ENCODE measurements at places on chromosomes 13 and 19.
A peak's percentile ranks its signal among the peaks of the same experiment; 100 is the strongest.

- DNase-seq = no peak
These were observed 939.0 kb upstream of the SLITRK1 start for GRCh38 chr13:84821261-84821660.

DNA sequence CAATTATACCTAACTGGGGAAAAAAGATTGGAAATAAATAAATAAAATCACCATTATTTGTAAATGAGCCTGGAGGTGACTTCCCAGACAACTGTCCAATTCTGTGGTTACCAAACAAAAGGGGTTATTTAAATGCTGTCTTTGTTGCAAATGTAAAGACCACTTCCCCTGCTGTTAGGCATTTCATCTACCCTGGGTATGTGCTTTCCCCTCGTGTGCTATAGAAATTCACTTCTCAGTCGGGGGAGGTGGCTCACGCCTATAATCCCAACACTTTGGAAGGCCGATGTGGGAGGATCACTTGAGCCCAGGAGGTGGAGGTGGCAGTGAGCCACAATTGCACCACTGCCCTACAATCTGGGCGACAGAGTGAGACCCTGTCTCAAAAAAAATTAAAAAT, 101.9 kb upstream of the AKAP11 start:
- DNase-seq = no peak

DNA sequence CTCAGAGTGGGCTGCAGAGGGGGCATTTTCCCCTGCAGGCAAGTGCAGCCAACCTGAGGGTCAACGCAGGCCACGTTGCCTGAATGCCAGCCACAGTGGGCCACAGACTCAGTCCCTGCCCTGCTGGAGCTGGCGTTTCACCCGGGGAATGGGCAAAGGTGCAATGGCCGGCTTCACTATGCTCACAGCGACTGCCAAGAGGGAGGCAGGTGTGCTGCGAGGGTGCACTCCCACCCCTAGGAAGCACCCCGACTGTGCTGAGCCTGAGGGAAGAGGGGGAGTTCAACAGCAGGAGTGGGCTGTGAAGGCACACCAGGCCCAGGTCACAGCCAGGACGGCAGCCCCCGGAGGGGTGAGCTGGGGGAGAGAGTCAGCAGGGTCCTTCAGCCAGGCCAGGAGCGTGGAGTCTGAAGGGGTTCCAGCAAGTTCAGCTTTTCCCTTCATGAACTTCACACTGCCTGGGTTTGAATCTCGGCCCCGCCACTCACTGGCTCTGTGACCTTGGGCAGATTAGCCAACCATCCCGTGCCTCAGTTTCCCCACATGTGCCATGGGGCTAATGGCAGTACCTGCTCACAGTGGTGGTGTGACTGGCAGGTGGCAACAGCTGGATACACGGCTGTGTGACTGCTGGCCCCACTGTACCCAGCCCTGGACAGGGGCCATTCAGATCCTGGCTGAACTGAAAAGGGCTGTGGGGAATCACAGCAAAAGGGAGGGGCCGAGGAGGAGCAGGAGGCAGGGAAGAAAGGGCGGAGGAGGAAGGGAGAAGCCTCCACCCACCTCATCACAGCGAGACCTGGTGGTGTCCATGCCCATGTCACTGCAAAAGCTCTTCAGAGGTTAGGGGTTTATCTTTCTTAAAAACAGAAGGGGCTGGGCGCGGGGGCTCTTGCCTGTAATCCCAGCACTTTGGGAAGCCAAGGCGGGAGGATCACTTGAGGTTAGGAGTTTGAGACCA, 7.6 kb downstream of the TRAPPC6A start:
- no peak for DNase-seq

DNA sequence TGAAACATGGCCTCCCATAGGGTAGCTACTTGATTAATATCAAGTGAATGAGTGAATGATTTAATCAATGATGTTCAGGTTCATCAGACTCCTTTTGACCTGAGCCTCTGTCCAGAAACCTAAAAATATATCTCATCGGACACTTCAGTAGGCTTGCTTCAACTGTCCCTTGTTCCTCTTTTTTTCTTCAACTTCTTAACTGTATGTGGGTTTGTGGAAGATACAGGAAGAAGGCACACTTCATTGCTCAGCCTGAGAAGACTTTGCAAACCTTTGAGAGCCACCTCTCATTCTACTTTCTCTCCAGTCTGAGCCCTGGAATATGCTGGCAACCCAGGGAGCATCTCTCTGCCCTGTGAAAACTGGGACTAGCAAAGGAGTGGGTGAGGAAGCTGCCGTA, 557.0 kb downstream of the FGF9 start:
- no peak for DNase-seq

GRCh38 chr19:18910801-18911436, 8.3 kb downstream of the COPE start:
- no peak for DNase-seq

DNA sequence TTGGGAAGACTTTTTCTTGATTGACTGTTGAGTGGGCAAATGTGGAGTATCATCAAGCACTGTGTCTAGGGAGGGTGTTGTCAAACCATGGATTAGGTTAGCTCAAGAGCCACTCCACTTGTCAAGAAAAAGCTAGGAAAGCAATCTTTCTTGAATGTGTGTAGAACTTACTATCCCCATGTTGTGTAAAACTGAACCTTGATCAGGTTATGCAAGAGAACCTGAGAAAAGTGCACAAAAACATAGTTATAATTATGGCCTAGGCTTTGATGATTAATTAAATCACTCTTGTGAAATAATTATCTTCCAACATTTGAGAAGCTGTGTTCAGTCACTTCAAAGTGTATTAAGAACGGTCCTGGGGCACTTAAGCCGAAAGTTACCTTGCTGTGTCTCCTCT, 238.2 kb upstream of the OBI1 start:
- DNase-seq = no peak

- DNase-seq = no peak
These were observed 142.2 kb downstream of the MZT1 start for GRCh38 chr13:72585254-72585653.

GRCh38 chr13:110070511-110071120, 236.3 kb downstream of the COL4A1 start:
- DNase-seq = no peak

DNA sequence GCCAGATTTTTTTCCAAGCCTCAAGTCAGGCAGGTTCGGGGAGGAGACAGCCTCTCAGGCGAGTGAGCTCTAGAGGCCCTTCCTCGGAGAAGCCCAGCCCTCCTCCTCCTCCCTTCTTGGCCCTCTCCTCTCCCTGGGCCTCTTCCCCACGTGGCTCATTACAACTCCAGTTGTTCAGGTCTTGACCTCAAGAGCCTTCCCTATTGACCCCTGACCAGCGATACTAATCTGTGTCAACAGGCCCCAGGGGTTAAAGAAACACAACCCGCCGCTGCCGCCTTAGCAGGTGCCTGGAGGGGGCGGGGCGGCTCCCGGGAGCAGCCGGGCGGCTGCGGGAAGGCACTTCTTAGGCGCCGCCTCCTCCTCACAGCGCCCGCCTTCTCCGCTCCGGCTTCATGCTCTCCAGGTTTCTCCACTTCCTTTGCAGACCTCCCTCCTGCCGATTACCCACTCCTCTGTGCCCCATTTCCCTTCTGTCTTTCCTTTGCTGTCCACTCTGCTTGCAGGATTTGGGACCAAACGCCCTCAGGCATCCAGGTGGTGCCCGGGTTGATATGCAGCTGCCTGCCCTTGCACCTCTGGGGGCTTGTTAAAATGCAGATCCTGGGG, 51.0 kb downstream of the LYL1 start:
- DNase-seq = peak; percentile 88

- no peak for DNase-seq
These were observed 374.4 kb downstream of the DLEU7 start for GRCh38 chr13:50468849-50469669.

GRCh38 chr13:28843639-28844038, 23.5 kb downstream of the MTUS2 start:
- DNase-seq = no peak

GRCh38 chr13:95677564-95678266, 776 bp downstream of the DNAJC3 start:
- no peak for DNase-seq

DNA sequence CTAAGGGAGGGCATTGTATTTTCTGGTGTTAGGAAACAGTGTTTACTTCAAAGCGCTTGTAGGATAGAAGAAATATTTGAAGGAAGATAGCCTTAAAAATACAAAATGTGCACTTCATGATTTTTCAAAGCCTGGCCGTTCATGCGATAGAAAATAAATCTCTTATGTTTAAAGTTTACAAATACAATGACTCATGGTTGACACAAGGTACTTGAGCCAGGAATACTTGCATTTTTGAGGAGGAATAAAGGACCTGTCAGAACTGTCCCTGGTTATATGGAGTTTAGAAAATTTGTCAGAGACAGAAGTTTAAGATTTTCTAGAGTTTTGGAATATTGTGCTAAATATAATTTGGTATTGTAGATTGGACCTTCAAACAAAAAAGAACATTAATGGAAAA, 1223.2 kb upstream of the SLC10A2 start:
- no peak for DNase-seq

- DNase-seq = no peak
These were observed 734.9 kb upstream of the PCDH9 start for GRCh38 chr13:67964986-67965385.

DNA sequence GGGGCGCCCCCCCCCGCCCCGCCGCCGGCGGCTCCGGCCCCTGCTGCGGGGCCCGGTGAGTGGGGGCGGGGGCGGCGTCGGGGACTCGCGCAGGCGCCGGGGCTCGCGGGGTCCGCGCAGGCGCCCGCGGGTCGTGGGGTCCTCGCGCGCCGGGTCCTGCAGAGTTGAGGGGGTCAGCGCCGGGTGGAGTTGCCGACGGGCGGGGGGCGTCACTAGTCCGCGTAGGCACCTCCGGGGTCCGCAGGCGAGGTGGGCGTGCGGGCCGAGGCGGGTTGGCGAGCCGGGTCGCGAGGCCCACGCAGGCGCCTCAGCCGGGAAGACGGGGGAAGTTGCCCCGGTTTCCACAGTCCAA, 365 bp downstream of the PPP6R1 start:
- DNase-seq = no peak

- DNase-seq = no peak
These were observed 6.4 kb downstream of the LRCH1 start for GRCh38 chr13:46559272-46559805.

- peak; percentile 16 for DNase-seq
These were observed 64.2 kb upstream of the ZNF599 start for GRCh38 chr19:34837262-34837661.

GRCh38 chr13:114167426-114167825, 11.6 kb upstream of the CFAP97D2 start:
- no peak for DNase-seq

- no peak for DNase-seq
These were observed 79.7 kb downstream of the STARD13 start for GRCh38 chr13:33205804-33206221.

GRCh38 chr13:35843272-35843671, 287.9 kb downstream of the DCLK1 start:
- no peak for DNase-seq

- DNase-seq = no peak
These were observed 113.4 kb upstream of the IRS2 start for GRCh38 chr13:109899748-109900147.

- no peak for DNase-seq
These were observed 29.7 kb downstream of the OLFM2 start for GRCh38 chr19:9906475-9907087.

All from psoas muscle (tissue), 8 donors.